ENCODE measurements at places on chromosomes 12 and 14.

DNA sequence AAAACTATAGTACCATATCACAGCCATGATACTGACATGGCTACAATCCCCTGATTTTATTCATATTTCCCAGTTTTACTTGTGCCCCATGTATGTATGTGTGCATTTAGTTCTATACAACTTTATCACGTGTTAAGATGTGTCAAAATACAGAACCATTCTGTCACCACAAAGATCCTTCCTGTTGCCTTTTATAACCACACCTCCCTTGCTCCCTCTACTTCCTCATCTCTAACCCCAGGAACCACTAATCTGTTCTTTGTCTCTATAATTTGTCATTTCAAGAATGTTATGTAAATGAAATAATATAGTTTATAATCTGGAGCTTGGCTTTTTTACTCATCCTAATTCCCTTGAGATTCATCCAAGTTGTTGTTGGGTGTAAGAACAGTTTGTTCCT, 358.4 kb downstream of the DPF3 start:
- no peak for DNase-seq

DNA sequence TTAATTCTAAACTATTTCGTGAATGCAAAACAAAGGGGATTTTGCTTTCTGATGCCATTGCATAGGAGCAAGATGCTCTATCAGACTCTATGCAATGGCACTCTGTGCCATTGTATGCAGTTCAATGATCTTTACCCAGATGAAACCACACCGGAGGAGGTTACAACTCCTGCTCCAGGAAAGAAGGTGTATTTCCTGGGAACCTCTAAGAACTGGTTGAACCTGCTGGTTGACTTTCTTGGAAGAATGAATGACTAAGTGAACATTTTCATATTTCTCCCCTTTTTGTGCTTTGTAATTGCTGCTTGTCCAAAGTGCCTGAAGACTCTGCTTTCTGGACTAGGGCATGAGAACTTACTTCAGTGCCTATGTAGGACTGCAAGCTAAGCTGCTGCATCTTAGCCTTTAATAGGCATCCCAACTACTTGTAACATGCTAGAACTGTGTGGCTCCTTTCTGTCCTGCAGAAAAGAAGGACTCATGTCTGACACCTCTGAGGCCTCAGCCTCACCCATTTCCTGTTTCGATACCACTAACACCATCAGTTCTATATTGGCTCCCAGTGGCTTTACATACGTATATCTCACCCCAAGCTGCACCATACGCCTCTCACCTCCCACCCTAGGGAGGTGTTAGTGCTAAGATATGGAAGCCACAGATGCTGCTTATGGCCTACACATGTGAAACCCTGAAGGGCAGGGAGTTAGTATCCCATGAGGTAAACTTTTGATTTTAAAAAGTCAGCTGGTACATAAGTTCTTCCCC, 193.5 kb upstream of the CNOT2 start:
- peak; percentile 83 for DNase-seq

DNA sequence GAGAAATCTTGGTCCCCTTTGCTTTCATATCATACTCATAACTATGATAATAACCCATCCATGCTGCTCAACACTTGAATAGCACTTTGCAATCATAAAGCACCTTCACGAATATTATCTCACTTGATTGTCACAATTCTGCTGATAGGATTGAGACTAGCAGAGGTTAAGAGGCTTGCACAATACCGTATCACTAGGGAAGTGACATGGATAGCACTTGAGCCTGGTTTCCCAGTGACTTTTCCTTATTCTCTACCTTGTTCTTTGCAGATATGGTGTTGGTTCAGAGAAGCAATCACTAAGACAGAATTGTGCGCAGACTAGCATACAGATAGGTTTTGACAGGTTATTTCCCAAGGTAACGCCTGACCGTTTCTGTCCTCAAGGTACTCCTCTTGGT, 186.6 kb upstream of the GZMB start:
- DNase-seq = no peak

GRCh38 chr14:77026930-77027537, 1.5 kb downstream of the IRF2BPL start:
- peak; percentile 71 for DNase-seq

DNA sequence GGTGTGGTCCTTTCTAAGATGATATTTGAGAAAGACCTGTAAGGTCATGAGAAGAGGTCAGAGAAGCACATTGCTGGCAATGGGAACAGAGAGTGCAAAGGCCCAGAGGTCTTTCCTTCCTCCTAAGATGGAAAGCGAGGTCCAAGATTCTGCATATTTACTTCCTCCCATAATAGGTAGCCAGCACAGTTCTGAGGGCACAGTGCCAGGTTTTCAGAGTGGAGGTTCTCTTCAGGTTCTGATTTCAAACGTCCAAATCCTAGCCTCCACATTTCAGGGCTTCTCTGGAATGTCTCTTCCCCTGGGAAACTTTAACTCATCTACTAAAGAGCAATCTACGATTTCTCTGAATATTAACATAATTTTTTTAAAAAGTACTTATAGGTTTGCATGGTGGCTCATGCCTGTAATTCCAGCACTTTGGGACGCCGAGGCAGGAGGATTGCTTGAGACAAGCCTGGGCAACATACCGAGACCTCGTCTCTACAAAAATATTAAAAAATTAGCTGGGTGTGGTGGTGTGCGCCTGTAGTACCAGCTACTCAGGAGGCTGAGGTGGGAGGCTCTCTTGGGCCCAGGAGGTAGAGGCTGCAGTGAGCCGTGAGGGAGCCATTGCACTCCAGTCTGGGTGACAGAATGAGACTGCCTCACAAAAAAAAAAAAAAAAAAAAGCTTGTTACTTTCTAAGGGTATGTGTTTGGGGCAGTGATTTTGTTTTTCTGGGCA, 526 bp upstream of the MRPL42 start:
- DNase-seq = no peak

GRCh38 chr12:113474635-113475436, 3.2 kb upstream of the LHX5 start:
- DNase-seq = no peak

GRCh38 chr14:51442513-51443175, 202.6 kb downstream of the TMX1 start:
- no peak for DNase-seq

DNA sequence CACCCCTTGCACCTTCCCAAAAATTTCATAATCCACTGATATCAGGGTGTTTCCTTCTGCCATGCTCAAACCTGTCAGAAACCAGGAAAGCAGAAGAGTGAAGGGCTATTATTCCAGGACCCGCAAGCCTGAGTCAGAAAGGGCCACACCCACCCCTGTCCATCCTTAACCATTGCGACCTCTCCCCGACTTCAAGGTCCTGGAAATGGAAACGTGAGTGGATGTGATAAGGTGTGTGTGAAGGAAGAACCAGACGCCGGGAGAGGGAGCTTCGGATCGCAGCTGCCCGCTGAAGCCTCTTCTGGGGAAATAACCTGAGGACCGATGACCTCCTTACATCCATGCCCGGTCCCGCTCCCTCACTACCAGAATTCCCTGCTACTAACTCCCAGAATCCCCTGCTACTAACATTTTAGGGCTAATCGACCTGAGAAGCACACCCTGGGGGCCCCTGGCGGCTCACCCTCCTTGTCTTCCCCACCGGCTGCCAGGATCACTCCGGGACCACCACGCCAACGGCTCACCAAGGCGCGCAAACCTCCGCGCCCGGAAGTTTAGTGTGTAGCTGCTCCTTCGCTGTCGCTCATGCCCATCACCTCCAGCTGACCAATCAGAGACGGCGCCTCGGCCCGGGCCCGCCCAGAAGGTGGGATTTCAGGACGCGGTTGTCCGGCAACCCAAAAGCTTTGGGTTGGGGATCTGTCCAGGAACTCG, at the start of gene ACYP1:
ACYP1 (minus strand) TSS at position 534 of the 714 bp plus-strand sequence; CDS start at position 63, 471 bp downstream.
- DNase-seq = peak; percentile 88

- DNase-seq = no peak
Measured at GRCh38 chr14:51707327-51707726, 55.6 kb downstream of the FRMD6 start.

GRCh38 chr14:45290547-45290946, 37.5 kb upstream of the MIS18BP1 start:
- DNase-seq = no peak

GRCh38 chr12:76018111-76018510, 13.5 kb downstream of the PHLDA1 start:
- no peak for DNase-seq

DNA sequence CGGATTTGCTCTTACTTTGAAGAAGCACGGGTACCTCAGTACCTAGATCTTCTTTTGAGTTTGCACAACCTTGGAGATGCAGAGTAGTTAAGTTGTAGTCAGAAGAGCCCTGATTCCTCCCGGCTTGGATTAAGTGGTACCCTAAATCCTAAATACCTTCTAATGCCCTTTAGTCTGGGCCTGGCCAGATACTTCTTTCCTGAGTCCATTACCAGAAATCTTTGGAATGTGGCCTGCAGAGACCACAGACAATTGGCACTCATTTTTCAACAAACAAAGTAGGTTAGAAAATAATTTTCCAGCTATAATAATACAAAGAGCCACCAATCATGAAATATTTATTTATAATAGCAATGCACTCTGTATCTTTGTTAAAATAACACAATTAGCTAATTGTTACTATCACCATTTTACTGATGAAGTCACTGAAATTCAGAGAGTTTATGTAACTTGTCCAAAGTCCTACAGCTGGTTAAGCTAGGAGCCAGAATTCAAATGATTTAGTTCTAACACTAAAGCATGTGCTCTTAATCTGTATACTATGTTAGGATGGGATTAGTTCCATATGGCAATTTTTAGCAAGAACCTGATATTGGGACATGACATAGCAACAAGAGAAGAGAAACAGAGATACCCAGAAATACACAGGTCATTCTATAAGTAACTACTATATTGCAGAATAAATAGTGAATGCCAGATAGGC, 132.1 kb upstream of the PDZRN4 start:
- no peak for DNase-seq

- DNase-seq = no peak
Measured at GRCh38 chr12:92089559-92089958, 56.1 kb downstream of the BTG1 start.

GRCh38 chr14:105275267-105275946, 25.4 kb downstream of the BRF1 start:
- no peak for DNase-seq

DNA sequence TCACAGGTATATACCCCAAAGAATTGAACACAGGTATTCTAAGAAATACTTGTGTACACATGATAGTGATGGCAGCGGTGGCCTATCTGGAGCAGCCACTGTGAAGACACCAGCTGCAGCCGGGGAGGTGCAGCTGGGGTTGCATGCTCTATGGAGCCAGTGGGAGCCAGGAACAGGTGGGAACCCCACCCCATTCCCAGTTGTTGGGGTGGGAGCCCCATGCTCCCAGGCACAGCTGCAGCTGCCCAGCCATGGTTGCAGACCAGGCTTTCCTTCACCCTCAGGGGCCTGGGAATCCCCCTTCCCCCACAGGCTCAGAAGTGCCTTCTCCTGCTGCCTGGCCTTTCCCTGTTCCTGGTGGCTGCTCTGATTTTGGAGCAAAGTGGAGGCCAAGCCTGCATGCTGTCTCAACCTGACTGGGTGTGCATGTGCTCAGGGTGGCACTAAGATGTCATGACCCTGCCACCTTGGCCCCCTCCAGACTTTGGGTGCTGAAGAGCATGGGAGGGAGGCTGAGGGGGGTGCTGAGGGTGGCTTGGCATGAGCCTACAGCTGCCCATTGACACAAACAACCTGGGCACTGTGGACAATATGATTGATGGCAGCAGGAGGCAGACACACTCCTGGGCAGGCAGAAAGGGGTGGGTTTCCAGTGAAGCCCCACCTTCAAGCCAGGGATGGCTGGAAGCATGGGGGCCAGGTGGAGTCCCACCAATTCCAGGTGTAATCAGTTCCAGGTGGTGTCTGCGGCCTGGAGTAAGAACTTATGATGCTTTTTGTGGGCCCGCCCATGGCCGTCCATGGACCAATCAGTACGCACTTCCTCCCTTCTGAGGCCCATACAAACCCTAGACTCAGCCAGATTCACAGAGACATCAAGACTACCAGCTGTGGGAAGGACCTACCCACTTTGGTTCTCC, 234.7 kb downstream of the ADGRD1 start:
- no peak for DNase-seq

DNA sequence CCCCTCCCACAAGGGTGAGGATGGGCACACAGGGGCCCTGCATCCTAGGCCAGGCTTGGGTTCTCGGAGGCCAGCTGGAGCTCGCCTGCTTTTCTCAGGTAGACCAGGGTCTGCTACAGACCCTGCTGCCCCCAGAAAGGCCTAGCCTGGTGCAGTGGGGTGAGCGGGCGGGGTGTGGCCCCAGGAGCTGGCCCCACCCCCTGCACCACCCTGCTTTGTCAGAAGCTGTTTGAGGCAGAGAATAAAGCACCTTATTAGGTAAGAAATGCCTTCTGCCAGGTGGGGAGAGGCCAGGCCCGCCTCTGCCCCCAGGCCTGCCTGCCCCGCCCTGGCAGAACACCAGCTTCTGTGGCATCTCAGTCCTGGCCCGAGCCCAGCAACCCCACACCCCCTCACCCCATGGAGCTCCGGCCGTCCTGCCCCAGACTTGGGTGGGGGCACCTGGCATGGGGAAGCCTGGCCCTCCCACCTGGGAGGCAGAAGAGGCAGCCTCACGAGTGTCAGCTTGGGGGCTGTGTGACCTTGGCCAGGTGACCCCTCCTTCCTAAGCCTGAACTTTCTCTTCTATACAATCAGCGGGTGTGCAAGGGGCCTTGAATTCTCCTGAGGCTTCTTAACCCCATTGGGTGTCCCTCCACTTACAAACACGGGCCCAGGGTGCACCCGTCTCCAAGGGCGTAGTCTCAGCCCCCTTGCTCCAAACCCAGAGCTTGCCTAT, 43.2 kb downstream of the KRT80 start:
- peak; percentile 43 for DNase-seq

DNA sequence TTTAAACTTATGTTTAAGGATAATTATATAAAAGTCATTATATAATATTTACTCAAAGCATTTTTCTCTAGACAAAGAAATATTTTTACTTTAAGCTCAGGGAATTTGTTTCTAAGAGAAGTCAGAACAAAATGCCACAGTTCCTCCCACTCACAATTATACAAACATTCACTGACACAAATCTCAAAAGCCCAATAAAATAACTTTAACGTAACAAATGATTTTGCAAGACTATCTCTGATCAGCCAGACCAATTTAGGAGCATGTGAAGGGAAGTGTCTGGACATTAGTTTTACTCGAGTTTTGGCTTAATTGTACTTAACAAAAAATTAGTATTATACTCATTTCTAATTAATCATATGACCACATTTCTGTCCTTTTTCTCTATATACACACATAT, 41.2 kb downstream of the COCH start:
- DNase-seq = no peak

DNA sequence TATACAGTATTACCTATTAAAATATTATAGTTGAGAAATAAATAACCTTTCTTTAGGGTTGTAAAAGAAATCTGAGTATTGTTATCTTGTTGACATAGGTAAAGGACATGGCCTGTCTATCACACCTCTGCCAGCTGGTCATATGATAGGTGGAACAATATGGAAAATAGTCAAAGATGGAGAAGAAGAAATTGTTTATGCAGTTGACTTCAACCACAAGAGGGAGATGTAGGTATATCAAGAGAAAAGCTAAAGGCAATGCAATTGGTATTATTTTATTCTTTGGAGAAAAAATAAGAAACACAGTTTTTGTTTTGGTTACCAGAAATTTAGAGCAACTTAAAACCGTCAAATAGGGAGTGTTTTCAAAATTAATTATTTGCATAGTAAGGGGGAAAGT, 13.5 kb downstream of the CPSF2 start:
- peak; percentile 71 for DNase-seq

GRCh38 chr14:40197344-40197743, 765.1 kb upstream of the FBXO33 start:
- no peak for DNase-seq

GRCh38 chr14:47921133-47921532, 245.7 kb upstream of the MDGA2 start:
- DNase-seq = no peak
